SJSA1 (cell line): ENCODE measurements at places on chromosomes 6 and 20.

GRCh38 chr6:90296341-90297114 lies at the start of gene BACH2:
Gene BACH2, minus strand, starts transcription at chr6:90296843. Its CDS starts 287,999 bp downstream, at chr6:90008844.
- peak; percentile 94 for DNase-seq

DNA sequence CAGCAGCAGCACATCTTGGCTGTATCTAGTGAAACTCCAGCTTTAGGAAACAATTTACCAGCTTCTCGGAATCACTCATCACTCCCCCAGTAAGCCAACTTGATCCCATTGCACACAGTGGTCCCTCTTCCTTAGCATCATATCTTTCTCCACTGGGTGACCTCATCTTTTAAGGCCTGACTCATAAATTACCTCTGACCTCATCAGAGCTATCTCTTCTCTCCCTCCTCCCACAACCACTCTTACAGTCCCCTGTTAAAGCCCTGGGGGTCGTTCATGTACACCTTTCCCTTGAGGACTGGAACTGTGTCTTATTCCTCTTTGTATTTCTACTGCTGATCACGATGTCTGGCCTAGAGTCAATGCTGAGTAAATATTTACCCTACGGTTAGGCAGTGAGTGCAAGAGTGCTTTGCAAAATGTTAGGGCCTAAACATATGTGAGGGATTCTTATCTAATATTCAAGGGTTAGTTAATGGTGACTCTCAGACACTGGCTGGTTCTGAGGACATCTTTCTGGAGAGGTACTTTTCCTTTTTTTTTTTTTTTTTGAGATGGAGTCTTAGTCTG lies 187.2 kb downstream of the LRFN2 start:
- DNase-seq, result no peak

DNA sequence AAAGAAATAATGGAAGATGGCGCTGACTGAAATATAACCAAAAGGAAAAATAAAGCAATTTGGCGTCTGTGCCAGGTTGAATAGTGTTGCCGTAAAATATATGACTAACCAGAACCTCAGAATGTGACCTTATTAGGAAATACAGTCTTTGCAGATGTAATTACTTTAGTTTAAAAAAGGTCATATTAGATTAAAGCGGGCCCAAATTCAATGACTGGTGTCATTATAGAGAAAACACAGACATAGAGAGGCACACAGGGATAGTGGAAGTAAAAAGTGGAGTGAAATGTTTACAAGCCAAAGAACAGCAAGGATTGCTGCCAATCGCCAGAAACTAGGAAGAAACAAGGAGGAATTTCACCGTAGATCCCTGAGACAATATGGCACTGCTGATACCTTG lies 521.2 kb downstream of the FRK start:
- DNase-seq, result no peak

DNA sequence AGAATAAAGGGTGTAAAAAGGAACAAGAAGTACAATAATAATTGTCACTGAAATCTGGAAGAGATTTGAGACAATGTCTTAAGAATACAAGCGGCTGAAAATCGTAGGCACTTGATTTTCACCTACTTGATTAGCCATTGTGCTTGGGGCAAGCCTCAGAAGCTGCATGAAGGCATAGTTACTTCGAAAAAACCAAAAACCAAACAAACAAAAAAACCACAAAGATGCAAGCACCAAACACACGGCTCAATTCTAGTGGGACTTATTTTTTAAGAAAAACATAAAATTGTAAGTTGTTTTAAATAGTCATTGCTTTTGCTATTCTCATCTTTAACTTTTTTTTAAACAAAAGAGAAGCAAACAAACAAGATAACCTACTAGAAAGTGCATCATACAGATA lies 235.6 kb downstream of the OGFRL1 start:
- no peak for DNase-seq

DNA sequence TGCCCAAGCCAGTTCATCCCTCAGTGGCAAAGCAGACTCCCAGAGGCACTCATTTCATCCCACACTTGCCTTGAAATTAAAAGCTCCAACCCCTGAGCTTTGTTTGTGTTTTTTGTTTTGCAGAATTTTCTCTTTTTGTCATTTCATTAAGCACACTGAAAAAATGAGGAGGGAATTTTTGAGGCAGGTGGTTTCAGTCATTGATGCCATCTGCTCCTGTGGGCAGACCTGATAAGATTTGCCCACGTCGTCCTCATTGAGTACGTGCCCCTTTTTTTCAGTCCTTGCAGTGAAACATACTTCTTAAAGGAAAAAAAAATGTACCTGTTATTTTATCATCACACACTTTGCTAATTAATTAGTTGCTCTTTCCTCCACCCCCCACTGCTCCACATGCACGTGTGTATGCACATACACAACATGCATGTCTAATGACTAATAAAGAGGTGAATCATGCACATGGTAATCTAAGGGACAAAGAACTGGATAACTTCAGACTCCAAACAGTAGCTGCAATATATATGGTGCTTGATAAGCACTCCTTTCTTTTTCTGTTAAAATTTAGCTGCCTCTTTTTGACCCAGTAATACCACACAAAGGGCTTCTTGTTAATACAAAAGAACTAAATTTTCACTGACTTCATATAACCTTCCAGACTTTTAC lies 102.1 kb upstream of the TMEM181 start:
- no peak for DNase-seq

- no peak for DNase-seq
These were observed 80.0 kb upstream of the RPS6KA2 start for GRCh38 chr6:166707045-166707444.

DNA sequence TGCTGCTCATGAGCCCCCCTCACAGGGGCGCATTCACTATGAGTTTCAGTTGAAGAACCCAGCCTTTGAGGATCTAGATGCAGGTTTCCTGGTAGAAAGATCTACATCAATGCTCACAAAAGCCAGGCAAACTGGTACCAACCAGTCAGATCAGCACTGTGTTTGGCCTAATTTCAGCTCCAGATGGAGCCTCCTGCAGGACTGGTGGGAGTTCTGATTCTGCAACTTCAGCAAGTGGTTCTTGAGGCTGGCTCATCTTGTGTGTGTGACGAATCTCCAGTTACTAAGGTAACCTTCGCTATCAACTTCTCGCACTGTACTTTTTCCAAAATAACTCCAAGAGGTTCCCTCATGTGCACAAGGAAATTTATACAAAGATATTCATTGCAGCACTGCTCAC lies 118.8 kb downstream of the ZMYND8 start:
- DNase-seq, result no peak
